ENCODE measurements at places on chromosomes 2 and 18.

GRCh38 chr2:51256736-51257135 is 224.8 kb upstream of the NRXN1 start:
- DNase-seq: no peak

DNA sequence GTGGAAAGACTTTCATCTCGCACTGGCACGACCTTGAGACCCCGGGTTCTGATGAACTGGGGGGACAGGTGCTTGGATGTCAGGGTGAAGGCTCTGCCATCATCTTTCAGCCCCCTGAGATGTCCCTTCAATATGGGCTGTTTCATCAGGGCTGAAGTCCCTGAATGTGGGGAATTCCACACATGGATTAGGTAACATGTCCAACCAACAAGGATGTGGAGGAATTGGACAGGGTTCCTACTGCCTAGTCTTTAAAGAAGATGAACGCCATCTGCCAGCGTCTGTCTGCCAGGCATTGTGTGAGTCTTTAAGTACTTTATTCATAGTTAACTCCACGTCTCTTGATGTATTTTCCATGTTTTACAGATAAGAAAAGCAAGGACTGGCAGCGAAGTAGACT is 5.9 kb upstream of the GRHL1 start:
- DNase-seq: no peak

DNA sequence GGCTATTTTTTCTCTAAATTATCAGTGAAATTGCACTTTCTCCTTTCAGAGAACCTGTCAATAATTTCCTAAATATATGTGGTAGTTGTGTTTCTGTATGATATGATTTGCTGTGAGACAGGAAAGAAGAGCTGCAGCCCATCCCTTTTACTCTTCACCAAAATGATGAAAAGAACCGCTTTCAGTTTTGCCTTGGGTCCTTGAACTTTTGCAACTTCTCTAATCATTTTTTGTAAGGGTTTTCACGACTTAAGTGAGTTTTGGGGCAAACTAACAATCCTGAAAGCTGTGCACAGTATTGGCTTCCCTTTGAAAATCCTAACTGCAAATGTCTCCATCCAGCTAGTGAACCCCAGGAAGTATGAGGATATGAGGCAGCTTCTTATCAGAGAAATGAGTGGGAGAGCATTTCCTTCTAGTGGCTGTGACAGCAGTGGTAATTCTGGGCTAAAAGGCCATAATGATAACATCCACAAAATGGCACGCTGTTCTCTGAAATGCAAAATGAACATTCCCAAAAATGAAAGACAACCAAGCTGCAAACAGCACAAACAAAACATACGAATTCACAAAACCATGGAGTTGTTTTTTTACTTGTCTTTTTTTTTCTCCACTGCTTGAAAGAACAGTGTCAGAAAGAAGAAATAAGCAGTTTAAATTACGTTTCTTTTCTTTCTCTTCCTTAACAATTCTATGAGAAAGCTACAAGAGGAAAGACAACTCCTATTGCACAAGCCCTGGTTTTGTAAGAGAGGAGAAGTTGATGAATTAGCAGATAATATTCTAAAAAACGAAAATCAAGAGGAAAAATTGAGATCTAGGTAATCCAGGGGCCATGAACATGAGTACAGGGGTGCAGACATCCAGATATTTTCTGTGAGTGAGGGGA is 1291.6 kb upstream of the ZEB2 start:
- DNase-seq: no peak

DNA sequence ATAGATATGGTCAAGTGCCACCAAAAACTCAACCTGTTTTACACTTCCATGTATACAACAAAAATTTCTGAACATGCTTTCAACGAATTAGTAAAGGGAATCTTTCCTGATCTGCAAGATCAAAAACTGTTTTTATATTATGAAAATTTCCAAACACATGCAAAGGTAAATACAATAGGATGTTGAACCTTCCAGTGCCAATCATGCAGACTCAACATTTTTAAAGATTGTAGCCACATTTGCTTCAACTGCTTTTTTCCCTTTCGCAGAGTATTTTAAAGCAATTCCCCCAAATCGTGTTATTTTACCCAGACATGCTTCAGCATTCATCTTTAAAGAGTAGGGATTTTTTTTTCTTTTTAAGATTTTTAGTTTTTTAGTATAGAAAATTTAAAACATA is 40.3 kb downstream of the UBR3 start:
- DNase-seq: no peak

GRCh38 chr2:64524604-64525316 is 632 bp downstream of the AFTPH start:
- DNase-seq: no peak
